ENCODE measurements at places on chromosomes 3 and 15.

- DNase-seq = peak; percentile 66
These were observed 52.8 kb downstream of the CORO2B start for GRCh38 chr15:68631601-68632051.

DNA sequence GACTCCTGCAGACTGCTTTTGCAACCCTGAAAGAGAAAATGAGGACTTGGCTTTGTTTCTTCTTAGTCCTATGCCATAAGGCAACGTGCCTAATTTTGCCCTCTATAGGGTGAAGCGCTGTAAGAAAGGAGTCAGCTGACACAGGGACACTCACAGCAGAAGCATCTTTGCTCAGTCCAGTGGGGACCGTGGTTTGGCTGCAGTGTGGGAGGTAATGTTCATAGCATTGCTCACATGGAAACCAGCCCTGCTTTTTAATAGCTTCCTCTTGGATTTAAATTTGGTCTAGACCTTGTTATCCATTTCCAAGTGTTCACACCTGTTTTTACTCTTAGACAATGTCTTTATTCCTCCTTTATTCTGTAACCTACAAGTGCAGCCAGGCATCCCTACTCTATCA lies 1032.1 kb downstream of the NTRK3 start:
- DNase-seq = no peak

- DNase-seq = no peak
These were observed 97.1 kb upstream of the SPATA16 start for GRCh38 chr3:173238091-173238490.

GRCh38 chr3:130256821-130257340 lies 88.6 kb upstream of the COL6A5 start:
- DNase-seq = no peak

DNA sequence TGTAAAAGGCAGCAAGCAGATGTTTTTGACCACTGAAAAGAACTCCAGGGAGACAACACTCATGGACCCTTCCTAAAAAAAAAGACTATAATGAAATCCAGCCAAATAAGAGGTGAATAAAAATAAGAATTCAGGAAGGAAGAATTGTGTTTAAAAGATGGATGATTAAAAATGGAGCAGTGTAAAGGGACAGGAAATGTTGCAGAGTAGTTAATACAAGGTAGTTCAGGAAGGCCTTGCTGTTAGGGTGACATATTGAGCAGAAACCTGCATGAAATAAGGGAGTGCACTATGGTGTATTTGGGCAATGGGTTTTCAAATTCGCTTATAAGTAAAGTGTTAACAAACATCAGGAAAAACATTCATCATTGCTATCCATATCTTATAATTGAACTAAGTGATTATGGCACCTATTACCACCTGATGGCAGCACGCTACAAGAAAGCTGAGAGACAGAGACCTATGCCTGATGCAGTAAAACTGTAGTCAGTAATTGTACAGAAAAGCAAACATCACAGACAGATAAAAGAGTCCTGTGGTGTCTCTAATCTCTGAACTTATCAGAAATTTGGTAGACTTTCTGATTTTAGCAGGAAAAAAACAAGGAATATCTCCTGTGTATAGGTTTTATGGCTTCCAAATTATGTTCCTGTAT lies 5.8 kb upstream of the DBR1 start:
- DNase-seq = no peak

- DNase-seq = no peak
These were observed 44.5 kb downstream of the CTDSPL start for GRCh38 chr3:37905987-37906674.

GRCh38 chr15:72312605-72313447 lies 7.1 kb downstream of the CELF6 start:
- peak; percentile 65 for DNase-seq

DNA sequence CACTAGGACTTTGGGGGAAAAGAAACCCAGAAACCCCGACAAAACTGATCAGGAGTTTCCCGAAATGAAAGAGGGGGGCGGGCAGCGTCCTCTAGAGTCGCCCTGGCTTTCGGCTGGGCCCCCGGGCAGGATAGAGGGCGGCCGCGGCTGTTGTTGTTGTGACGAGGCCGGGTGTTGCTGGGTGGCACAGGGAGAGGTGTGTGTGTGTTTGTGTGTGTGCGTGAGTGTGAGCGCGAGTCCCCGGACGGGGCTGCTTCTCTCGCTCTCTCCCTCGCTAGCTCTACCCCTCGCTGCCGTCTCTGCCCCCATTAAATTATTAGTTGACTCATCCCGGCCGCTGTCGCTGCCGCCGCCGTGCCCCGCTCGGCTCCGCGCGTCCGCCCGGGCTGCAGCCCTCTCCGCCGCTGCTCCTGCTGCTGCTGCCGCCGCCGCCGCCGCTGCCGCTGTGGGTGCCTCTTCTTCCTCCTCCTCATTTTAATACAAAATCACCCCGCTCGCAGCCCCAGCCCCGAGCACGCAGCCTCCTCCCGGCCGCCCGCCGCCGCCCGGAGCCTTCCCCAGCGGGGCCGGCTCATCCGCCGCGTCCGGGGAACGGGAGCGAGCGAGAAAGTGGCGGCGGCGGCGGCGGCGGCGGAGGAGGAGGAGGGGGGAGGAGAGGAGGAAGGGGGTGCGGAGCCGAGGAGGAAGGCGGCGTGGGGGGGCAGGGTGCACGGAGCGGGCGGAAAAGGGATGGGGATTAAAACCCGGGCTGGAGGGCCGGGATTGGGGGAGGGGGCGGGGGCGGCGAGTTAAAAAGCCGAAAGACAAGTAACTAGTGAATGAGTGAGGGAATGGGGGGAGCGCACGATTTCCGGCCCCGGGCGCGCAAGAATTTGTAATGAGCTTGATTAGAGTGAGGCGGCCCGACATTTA lies at the start of gene SATB1:
SATB1 (minus strand) TSS at position 611 of the 912 bp plus-strand sequence. CDS start 4,372 bp downstream, outside the sequence.
- peak; percentile 91 for DNase-seq

DNA sequence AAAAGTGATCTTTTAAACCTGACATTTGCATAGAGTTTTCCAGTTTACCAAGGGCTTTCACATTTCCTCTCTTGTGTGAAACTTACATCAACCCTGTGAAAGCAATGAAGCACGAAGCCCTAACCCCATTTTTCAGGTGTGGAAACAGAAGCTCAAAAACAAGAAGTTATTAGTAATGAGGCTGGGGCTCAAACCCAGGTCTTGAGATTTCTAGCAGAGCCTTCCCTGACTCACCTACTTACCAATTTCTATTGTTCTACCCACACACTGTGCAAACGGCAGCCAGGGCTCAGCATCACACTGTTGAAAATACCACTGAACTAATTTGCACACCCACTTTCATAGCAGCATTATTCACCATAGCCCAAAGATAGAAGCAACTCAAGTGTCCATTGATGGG lies 117.8 kb upstream of the IGF1R start:
- no peak for DNase-seq

GRCh38 chr15:52653431-52653964 lies 25.7 kb downstream of the ATOSA start:
- no peak for DNase-seq

DNA sequence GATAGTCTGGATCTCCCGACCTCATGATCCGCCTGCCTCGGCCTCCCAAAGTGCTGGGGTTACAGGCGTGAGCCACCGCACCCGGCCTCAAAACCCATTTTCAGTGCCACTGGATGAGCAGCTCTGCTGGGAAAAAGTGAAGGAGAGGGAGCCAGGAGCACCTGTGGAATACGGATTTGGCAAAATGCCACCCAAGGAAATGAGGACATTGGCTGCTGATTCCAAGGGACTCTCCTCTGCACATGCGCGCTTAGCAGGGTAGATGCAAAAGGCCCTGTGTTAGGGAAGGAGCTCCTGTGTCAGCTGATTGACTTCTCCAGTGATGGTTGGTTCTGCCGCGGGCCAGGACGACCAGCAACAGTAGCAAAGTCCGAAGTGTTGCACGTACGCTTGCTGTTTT lies 43.4 kb upstream of the IGF1R start:
- no peak for DNase-seq

DNA sequence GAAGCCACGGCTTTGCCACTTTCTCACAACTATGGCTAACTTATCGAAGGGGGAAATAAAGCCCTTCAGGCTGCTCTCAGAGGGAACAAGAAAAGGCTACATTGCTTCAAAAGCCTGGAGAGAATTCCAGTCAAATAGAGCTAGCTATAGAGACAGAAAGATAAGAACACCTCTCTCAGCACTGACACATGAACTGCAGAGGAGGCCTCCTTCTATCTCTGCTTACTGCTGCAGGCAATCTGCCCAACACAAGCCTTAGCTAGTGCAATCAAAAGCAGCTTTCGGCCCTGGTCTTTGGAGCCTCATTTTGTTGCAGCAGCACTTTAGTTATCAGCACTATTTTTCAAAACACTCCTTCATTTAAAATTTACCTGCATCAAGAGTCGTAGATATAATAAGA lies 118.4 kb upstream of the ROBO1 start:
- DNase-seq = no peak

DNA sequence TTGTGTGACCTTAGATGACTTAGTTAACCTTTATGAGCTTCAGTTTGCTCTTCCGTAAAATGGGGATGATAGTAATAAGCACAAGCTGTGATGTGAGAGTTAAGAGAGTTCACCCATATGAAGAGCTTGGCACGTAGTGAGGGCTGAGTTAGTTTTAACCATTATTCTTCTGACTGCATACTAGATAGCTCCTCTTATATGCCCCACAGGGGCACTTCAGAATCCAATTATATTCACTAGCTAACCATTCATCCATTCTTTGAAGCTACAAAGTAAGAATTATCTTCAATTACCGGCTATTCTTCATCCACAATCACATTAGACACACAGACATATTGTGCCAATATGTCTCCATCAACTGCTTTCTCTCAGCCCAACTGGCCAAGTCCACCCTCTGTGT lies 159.0 kb upstream of the STT3B start:
- DNase-seq = no peak

DNA sequence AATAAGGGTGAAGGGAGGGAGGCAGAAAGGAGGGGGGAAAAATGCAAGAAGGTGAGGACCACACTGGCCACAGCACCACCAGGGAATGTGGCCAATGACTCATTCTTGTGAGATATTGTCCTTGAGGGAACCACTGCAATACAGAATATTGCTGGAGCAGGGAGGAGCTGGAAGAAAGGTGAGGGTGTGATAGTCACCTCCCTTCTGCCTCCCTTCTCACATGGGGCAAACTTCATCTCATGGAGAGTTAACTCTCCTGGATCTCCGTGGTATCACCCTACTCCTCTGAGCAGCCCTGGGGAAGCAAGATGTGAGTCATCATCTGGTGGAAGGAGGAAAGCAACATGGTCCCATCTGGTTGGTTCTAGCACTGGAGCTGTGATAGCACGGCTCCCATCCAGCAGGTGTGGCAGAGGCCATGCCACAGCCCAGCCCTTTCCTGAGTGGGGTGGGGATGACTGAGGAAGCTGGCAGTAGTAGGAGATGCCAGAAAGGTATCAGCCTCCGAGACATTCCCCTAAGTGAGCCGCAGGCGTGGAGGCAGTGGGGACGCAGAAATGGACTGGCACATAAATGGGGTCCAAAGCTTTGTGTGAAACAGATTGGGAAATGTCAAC lies 115.9 kb upstream of the LPP start:
- no peak for DNase-seq

DNA sequence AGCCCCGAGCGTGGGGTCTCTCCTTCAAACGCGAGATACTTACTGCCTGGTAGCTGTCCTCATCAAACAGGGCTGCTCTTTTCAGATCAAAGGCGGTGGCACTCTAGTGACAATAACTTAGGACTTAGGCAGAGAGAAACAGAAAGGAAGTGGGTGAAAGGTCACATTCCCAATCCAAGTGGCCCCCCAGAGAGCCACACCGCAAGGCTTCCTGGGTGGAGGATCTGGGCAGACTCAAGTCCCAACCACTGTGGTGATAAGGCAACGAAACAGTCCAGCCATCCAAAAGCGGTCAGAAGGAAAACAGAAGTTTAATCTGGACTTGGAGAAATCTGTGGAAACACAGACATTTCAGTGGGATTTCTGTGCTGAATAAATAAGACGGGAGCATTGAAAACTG lies 227.2 kb downstream of the ADAMTS17 start:
- no peak for DNase-seq

DNA sequence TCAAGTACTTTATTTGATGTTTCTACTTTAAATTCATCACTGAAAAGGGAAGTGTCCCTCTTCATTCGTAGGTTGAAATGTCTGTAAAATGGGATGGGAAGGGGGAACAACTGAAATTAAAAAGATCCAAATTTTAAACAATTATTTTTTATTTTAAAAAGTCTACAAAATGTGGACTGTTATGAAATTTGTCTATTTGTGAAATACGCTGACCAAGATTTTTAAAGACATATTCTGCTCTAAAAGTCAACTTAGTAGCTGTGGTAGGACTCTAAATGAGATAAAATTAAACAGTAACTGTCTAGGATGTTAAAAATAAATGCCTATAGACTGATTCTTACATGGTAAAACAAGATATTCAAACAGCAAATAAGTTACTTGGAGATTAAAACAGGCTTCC lies 67.3 kb downstream of the ADAM10 start:
- DNase-seq = no peak

- DNase-seq = no peak
These were observed 10.3 kb downstream of the ACSBG1 start for GRCh38 chr15:78224023-78224411.

GRCh38 chr3:78751266-78751665 lies 1016.5 kb downstream of the ROBO1 start:
- no peak for DNase-seq

- no peak for DNase-seq
These were observed 572.0 kb downstream of the NAALADL2 start for GRCh38 chr3:175430983-175431773.

DNA sequence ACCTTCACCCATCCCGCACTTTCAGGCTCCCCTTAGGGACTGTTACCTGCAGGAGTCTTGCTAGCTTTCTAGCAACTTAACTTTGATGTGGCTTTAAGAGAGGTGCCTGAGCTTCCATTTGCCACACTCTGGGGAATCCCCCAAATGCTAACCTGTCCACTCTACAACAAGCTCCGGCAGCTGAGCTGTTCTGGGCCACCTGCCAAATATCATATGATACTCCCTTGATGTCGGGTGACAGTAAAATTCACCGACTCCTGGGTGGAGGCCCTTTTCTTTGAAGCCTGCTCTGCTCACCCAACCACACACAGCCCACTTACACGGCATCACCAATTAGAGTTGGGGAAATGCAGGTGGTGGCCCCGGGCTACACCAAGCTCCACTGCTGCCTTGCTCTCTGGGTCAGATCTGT lies 38.0 kb upstream of the XCR1 start:
- peak; percentile 65 for DNase-seq

DNA sequence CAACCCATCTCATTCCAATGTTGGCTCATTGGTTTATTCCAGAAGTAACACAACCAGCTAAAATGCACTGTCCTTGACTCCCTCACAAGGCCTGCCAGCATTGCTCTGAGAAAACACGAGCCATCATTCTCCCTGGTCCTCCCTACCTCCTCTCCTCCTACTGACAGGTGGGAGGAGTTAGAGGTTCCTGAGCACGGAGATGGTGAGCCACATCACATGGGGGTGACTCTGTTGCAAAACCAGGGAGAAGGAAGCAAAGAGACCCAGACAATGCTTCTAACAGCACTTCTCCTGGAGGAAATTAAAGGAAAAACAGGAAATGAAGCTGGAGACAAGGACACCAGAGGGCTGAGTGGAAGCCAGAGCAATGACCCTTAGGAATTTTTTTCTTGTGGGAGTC lies 667.4 kb downstream of the NTRK3 start:
- no peak for DNase-seq

- no peak for DNase-seq
These were observed 325.7 kb downstream of the NEK10 start for GRCh38 chr3:27043328-27043955.

Measured in Peyer's patch (tissue), 4 donors.